GM04503 (cell line): ENCODE measurements at places on chromosomes 16 and 17.

- DNase-seq = no peak
These were observed 14.4 kb downstream of the HID1 start for GRCh38 chr17:74957935-74958740.

GRCh38 chr17:57622306-57622682 lies 122.8 kb downstream of the CCDC182 start:
- DNase-seq = no peak

- DNase-seq = no peak
These were observed 30.1 kb downstream of the SNX29 start for GRCh38 chr16:12006637-12007036.

DNA sequence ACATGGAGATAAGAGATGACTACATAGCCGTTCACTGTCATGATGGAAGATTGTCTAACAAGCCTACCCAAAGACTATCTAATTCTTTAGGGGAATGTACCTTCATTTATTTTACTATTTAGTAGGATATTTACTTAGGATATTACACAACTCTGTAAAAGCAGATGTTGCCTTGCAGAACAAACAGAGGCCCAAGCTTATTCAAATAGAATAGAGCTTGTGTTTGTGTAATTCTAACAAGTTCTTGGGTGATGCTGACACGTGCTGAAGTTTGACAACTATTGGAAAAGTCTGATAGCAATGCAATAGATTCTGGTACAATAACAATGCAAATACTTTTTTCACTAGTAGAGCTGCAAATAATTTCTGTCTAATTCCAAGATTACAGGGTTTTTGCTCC lies 447.6 kb downstream of the TOX3 start:
- DNase-seq = no peak

- no peak for DNase-seq
These were observed 83.1 kb downstream of the CCDC182 start for GRCh38 chr17:57662041-57662440.

DNA sequence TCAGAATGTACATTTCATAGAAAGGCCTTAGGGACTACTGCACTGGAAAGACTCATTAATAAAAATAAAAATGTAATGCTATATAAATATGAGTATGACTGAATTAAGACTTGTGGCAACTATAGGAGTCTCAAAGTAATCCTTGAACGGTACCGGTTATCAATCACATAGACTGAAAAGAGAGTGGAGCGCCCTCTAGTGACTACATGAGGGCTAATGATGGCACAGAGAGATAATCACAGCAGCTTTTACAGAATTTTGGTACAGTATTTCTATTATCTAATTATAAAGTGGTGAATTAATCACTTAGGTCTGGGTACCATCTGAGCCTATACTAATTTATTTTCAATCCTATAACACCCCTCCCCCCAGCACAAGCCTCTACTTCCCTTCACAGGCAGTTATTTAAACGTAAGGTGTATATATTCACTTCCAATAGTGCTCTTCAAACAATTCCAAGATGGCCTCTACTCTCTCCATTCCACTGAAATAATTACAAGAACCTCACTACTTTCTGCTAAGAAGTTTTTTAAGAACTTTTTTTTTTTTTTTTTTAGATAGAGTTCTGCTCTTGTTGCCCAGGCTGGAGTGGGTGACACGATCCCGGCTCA lies 40.7 kb upstream of the ANKFY1 start:
- no peak for DNase-seq

GRCh38 chr17:49992933-49993422 lies 2.0 kb downstream of the DLX3 start:
- no peak for DNase-seq

- no peak for DNase-seq
These were observed 11.3 kb upstream of the UBALD2 start for GRCh38 chr17:76253841-76254240.

DNA sequence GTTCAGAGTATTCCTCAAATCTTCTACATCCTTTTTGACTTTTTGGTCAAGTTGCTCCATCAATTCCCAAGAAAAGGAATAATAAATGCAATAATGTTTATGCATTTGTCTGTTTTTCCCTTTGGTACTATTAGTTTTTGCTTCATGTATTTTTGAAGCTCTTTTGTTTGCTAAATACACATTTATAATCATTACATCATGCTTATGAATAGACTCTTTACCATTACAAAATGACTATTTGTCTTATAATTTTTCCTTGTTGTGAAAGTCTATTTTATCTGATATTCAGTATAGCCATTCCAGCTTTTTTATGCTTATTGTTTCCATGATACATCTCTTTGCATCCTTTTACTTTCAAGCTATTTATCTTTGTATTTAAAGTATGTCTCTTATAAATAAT lies 41.2 kb downstream of the CEP112 start:
- no peak for DNase-seq

- DNase-seq = no peak
These were observed 16.3 kb downstream of the MEOX1 start for GRCh38 chr17:43645450-43645764.

DNA sequence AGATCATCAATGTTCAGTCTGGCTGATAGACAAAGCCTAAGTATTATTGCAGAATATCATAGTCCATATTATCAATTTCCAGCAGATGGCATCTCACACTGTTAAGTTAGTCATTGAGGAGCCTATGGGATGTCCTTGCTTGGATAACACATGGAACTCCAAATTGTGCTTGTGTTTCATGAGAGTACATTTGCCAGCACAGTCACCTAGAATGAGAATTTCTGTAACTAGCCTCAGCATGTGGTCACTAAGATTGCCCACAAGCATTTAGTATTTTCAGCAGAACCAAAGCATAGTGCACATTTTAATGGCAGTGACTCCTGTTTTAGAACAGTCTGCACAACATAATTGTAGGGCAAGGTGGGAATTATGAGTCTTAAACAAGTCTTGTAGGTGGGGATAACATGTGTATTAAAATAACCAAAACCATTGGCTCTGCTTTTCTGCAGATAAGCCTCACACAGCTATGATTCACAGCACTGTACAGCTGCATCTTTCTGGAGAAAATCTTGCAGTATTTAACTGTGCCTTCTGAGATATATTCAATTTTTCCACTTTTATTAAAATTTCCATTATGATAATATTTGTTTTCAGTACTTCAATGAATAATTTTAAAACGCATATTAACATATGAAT lies 882.8 kb upstream of the SOX9 start:
- peak; percentile 28 for DNase-seq

GRCh38 chr17:64411999-64412771 lies 21.5 kb upstream of the PECAM1 start:
- no peak for DNase-seq

DNA sequence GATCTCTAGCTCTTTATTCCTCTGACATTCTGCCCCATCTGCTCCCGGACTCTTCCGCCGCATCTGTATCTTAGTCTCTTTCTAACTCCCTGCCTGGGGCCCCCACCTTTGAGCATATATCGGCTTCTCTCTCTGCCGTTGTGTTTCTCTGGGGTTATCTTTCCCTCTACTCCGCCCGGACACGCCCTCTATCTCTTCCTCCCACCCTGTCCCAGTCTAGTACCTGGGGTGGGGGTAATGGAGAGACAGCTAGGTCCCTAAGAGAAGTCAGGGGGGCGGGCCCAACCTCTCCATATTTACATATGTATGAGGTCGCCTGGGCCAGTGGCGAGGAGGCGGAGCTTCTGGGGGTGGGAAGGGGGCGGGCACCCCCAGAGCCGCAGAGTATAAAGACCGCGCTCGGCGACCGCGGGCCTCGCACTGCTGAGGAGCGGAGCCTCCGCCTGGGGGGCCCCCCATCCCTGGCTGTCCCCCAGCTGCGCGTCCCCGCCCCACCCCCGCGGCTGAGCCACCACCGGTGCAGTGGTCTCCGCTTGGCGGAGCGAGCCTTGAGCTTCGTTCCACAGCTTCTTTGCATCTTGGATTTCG lies at the start of gene ATP1B2:
Gene ATP1B2 (plus strand): TSS at position 418 of the 588 bp plus-strand sequence. CDS start 593 bp downstream, outside the sequence.
- DNase-seq = no peak

GRCh38 chr17:57255182-57255775 lies 1.0 kb upstream of the MSI2 start:
- DNase-seq = no peak

- DNase-seq = no peak
These were observed 40.1 kb downstream of the SCNN1B start for GRCh38 chr16:23342083-23342640.

DNA sequence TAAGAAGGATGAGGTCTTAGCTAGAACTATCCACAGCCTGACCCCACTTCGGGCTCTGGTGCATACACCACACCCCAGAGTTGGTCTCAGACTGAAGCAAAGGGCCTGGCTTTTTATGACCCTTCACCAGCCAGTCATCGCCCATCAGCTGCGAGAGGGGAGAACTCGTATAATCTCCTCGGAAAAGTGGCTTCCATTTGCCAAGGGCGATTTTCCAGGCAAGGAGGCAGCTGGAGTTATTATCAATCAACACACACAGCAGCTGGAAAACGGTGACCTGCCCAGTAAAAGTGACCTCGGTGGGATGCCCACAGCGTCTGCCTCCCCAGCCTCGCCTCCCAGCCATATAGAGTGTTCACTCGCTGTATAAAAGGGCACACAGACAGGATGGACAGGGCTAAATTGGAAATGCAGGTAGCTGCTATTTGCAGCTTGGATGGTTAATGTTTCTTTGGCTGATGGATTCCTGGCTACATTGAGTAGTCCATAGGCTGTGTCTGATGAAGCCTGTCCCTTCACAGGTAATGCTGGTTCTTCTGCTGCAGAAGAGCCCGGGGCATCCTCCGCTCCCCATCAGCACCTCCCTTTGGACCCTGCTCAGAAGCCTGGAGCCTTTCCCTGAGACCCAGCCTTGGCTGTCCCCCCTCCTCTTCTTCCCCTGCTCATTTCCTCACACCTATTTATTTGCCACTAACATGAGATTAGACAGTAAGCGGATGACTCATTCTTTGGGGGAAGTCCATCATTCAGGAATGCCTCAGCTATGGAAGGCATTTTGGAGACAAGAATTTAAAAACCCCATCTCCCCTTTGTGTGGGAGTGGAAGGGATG lies 45.7 kb downstream of the TMEM186 start:
- DNase-seq = peak; percentile 51

- no peak for DNase-seq
These were observed 1.3 kb upstream of the UNC45B start for GRCh38 chr17:35146214-35146833.

DNA sequence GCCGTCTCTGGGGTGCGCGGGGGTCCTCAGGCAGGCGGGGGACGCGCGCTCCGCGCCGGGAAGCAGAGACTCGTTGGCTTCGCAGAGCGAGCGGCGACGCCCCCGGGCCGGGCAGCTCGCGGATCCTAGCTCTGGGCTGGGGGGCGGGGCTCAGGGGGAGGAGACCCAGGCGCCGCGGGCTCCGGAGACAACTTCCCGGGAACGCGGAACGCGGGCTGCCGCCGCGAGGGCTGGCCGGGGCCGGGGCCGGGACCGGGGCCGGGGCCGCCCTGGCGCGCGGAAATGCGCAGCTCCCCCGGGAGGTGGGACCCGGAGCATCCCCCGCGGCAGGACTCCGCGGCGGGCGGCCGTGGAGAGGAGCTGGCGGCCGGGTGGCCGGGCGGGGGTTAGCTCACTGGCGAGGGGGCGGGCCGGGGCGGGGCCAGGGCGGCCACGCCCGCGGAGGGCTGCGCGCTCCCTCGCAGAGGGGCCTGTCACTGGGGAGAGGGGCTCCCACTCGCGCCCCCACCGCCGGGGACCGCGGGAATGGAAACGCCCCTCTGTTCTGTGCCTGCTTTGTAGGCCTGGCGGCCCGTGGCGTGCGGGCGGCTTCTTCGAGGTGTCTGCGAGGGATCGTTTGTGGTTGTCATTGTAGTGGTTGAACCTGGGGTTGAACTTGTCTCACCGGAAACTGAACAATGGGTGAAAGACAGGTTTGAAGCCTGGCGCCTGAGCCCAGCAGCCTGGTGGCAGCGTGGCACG lies at the start of gene GAS7:
Gene GAS7 (minus strand): TSS at position 98 of the 741 bp plus-strand sequence.
- DNase-seq = no peak

DNA sequence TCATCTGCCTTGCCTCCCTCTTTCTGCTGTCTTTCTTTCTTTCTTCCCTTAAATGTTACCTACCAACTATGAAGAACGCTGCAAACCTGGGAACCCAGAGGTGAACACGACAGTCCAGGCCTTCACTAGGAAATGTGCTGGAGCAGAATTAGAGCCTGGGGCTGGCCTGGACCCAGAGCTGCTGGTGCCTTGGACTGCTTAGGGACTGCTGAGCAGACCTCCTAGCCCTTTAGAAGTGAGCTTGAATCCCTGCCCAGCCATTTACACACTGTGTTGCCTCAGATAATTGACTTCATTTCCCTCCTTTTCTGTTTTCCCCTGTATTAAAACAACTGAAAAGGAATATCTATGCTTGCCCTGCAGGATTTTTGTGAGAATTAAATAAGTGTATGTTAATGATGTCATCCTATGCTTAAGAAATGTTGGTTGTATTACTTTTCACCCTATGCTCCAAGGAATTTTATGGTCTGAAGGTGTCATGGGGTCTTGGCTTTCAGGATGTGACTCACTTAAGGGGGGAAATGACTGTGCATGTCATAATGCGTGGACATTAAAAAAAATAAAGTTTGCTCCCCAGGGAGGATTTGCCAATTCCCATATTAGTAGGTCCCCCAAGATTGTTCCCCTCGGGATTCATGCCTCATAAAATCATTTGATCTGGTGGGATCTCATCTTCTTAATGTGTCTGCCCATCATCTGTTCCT lies 11.5 kb downstream of the CDH13 start:
- peak; percentile 15 for DNase-seq

DNA sequence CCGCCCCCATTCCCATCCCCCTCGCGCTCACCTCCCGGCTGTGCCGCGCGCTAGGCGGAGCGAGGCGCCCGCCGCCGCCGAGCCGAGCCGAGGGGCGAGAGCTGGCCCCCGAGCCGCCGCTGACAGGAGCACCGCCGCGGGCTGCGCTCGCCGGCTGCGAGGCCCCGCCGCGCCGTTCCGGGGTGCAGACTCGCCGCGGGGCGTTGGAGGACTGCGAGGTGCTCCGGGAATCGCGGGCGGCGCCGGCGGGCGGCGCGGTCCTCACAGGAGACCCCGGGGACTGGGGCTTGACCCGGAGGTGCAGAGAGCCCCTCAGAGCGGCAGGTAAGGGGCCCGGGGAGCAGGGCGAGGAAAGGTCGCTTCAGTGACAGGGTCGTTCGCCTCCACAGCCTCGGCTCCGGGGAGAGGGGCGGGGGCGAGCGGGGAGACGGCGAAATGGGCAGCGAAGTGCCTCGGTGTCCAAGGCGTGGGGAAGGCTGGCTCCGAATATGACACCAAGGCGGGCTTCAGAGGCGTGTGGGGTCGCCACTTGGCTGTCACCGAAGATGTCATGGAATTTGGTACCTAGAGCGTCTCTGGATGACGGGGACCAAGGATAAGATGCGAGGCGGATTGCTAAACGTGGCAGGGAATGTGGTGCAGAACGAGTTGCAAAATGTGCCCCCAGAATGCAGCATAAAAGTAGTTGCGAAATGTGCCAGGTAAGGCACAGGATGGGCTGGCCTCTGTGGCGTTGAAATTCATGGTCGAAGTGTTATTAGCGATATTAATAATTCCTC lies 580 bp downstream of the TANC2 start:
- no peak for DNase-seq

DNA sequence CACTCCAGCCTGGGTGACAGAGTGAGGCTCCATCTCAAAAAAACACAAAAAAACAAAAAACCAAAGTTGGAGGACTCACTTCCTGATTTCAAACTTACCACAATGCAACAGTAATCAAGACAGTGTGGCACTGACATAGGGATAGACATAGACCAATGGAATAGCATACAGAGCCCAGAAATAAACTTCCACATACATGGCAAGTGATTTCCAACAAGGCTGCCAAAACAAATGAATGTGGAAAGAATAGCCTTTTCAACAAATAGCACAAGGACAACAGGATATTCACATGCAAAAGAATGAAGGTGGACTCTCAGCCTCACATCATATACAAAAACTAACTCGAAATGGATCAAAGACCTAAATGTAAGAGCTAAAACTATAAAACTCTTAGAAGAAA lies 36.8 kb upstream of the RASD1 start:
- DNase-seq = no peak

GRCh38 chr16:86729686-86730085 lies 151.3 kb downstream of the FOXL1 start:
- DNase-seq = no peak
